DMS79 (cell line): ENCODE measurements at places on chromosomes 7 and 10.
A peak's percentile ranks its signal among the peaks of the same experiment; 100 is the strongest.

GRCh38 chr7:159158125-159158887 is 13.6 kb upstream of the VIPR2 start:
- DNase-seq: no peak

GRCh38 chr7:83550100-83550499 is 98.8 kb downstream of the SEMA3E start:
- no peak for DNase-seq

GRCh38 chr10:558891-559766 is 130.3 kb downstream of the DIP2C start:
- DNase-seq: no peak

- DNase-seq: no peak
Observed at GRCh38 chr10:101780818-101781654, 2.2 kb downstream of the NPM3 start.

- peak; percentile 35 for DNase-seq
Observed at GRCh38 chr10:132627666-132628531, 90.3 kb downstream of the INPP5A start.

DNA sequence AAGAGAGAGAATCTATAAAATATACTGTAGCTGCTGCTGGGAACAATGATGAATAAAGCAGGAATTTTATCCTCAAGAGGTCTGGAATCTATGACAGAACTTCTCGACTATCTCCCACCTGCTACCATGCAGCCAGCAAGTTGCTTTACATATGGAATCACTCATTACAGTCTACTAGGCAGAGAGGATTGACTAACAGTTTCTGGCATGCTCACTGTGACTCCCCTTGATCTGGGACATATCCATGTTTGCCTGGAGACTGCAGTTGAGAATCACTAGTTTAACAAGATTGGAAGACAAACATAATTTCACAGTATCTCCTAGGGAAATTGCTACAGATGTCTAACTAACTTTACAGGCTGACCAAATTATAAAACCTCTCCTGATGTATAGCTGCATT is 13.3 kb downstream of the GPR37 start:
- no peak for DNase-seq

- DNase-seq: no peak
Observed at GRCh38 chr10:31605426-31605825, 286.4 kb downstream of the ZEB1 start.

- DNase-seq: no peak
Observed at GRCh38 chr10:86269332-86269731, 97.3 kb downstream of the GRID1 start.

- no peak for DNase-seq
Observed at GRCh38 chr10:75187961-75188426, 22.6 kb upstream of the VDAC2 start.

- DNase-seq: no peak
Observed at GRCh38 chr7:153381275-153382040, 621.9 kb downstream of the ACTR3B start.

- DNase-seq: no peak
Observed at GRCh38 chr10:73432646-73433537, 469 bp downstream of the MSS51 start.

- DNase-seq: no peak
Observed at GRCh38 chr7:113976508-113976907, 57.7 kb upstream of the PPP1R3A start.

GRCh38 chr7:15692501-15693020 is 6.1 kb upstream of the MEOX2 start:
- no peak for DNase-seq

DNA sequence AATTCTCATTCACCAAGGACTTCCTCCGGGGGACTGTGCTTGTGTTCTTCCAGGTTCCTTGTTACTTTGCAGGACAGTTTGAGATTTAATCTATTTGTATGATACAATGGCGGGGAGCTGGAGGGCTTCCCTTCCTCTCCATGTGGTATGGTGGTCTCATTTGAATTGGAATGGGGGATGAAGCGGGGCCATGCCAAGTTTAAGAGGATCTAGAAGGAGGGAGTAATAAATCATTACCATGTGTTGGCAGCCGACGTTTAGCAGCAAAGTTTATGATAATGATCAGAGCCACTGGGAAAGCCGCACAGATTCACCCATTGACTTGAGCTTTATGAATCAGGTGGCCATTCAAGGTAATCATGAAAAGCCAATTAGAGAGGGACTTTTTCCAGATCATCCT is 355.1 kb upstream of the MGMT start:
- no peak for DNase-seq

- no peak for DNase-seq
Observed at GRCh38 chr10:68732651-68733050, 11.6 kb downstream of the CCAR1 start.

GRCh38 chr7:132141109-132141508 is 435.2 kb downstream of the PLXNA4 start:
- no peak for DNase-seq

DNA sequence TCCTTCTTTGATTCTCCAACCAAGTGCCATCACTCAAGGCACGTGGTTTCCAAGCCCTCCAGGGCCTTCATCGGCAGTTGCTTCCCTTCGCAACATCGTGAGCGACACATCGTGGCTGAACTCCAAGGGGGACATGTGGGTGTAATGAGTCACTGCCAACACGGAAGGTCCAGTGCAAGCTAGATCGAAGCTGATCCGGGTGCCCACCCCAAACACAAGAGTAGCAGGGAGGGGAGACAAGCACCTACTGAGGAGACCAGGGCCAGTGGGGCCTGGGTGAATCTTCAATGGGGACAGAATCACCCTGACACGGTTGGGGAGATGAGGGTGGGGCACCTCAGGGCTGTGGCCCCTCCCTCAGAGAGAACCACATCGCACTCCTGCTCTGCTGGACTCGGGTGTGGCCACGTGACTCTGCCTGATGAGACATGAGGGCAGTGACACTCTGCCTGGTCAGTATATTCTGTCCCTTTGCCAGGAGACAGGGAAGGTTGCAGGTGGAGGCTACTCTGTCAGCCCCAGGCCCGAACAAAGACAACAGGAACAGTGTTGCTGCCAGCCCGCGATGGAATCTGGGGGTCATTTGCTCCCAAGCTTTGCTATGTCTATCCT is 36.8 kb upstream of the HSPA12A start:
- DNase-seq: no peak

DNA sequence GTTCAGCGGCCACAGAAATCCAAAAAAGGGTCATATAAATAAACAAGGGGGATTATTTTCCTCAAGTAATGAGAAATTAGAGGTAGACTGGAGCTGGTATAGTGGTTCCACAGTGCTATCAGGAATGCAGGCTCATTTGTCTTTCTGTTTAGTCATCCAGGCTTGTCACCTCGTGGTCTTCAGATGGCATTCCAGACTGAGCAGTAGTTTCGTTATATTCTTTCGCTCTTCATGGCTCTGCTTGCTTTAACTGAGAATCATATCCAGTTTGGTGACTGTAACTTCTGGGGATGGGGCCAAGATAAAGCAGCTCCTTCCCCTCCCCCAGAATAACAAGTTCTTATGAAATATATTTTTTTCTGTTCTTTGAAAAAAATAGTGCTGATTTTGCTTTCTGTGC is 9.5 kb downstream of the ANKIB1 start:
- DNase-seq: no peak

- no peak for DNase-seq
Observed at GRCh38 chr7:35747611-35748010, 52.7 kb upstream of the HERPUD2 start.

DNA sequence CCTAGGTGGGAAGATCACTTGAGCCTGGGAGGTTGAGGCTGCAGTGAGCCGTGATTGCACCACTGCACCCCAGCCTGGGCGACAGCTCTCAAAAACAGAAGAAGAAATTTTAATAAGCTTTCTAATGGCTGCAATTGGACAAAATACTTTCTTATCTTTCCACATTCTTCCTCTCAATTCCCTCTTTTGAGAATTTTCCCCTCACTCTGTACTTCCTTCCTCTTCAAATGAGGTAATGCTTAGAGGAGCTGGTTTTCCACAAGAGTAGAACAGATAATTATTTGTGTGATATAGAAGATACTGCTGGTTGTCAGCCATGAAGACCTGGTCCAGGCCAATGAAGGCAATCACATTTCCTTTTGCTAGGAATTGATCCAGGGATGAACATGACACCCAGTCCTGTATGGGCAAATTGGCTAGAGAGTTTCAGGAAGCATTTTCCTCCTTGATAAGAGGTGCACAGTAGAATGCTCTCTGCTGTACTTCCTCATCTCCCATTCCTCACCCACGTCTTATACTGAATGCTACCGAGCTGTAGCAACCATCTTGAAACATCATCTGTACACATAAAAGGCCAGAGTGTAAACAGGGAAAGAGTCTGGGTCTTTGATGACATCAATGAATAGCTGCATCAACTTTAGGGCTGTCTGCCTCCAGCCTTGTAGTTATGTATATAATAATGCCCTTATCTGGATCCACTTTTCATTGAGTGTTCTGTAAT is 103.9 kb downstream of the CDK6 start:
- DNase-seq: no peak

DNA sequence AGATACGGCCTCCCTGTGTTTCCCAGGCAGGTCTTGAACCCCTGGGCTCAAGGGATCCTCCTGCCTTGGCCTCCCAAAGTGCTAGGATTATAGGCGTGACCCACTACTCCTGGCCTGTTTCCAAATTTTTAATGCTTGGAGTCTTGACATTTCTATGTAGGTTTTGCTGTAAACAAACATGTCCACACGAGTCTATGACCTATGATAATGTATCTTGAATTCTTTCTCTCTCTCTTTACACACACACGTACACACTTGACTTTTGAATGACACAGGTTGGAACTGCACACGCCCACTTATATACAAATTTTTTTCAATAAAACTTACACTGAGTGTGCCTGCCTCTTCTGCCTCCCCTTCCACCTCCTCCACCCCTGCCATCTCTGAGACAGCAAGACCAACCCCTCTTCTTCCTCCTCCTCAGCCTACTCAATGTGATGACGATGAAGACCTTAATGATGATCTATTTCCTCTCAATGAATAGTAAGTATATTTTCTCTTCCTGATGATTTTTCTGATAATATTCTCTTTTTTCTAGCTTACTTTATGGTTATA is 44.1 kb upstream of the LAMB1 start:
- DNase-seq: no peak

DNA sequence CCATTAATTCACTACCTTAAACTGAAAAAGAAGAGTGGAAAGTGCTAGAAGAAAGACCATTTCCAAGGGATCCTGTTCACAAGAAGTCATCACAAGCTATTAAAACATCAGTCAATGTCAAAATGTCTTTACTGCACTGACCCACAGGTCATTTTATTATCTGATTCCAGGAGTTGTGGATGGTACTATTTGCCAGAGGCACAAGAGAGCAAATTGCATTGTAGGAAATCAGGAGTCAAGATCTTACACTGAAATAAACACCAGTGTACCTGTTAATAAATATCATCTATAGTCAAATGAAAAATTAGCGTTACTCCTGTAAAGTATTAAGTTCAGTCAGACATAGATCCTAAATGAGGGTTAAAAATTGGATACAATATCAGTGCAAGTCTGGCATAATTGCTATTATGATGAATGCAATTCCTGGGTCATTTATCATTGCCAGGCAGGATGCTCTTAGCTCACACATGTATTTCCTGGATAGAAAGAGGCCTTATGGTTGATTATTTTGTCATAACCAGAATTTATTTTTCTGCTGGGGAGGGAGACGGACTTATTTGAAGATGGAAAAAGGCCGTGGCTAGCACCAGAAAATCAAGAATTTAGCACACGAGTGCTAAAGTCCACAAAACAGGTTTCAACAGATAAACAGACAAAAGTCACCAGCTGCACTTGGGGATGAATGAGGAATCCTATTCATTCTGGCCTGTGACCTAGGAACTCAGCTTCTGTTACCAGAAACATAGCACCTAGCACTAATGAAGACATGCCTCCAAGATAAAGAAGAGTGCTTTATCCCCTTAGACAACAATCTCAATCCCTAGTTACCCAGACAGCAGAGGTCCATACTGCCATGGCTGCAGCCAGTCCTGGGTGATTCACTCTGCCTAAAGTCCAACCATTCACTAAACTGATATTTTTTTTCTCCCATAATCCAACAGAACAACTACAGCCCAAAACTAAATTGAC is 683.1 kb upstream of the POM121L12 start:
- no peak for DNase-seq

DNA sequence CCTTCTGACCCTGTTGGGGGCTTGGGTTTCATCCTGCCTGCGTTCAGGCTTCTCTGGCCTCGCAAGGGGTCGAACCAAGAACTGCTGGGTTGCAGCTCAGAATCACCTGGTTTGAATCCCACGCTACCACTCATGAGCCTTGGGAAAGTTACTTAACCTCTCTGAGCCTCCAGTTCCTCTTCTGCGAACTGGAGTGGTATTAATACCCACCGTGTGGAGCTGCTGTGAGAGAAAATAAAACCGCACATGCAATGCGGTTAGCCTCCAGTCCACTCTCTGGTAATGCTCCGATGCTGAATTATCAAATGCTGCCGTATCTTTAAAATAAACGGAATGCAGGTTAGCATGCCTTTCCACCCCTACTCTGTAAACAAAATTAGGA is 171.9 kb downstream of the ARHGAP12 start:
- DNase-seq: no peak

DNA sequence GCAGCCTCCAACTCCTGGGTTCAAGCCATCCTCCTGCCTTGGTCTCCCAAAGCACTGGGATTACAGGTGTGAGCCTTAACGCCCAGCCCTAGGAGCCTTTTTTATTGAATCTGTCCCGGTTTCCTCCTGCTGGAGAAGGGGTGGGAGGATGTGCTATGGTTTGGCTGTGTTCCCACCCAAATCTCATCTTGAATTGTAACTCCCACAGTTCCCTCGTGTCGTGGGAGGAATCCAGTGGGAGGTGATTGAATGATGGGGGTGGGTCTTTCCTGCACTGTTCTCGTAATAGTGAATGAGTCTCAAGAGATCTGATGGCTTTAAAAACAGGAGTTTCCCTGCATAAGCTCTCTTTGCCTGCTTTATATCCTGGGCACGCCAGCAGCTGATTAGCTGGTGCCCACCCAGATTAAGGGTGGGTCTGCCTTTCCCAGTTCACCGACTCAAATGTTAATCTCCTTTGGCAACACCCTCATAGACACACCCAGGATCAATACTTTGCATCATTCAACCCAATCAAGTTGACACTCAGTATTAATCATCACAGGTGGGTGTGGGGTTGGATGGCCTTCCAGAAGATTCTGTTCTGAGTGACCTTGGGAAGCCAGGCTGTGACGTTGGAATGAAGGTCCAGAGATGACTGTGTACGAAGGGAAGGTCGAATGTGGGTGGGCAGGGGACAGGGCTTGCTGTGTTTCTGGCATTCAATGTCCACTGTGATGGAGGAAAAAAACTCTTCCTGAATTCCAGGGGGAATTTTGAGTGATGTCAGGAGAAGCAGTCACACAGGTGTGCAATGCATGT is 33.8 kb upstream of the CUX1 start:
- DNase-seq: no peak
